ENCODE measurements at places on chromosomes 3 and 15.

GRCh38 chr15:42461261-42461660 is 29.7 kb downstream of the ZNF106 start:
- no peak for DNase-seq

- no peak for DNase-seq
These were observed 690.8 kb upstream of the ARPP21 start for GRCh38 chr3:34948517-34948916.

DNA sequence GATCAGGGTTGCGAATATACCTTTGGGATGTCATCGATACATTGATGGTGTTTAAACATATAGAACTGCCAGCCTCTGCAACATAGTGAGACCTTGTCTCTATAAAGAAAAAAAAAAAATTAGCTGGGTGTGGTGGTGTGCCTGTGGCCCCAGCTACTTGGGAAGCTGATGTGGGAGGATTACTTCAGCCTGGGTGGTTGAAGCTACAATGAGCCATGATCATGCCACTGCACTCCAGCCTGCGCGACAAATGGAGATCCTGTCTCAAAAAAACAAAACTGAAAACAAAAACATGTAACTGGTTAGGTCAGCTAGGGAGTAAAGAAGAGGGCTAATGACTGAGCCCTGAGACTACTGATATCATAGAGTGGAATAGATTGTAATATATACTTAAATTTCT is 30.7 kb upstream of the MGA start:
- DNase-seq, result no peak

DNA sequence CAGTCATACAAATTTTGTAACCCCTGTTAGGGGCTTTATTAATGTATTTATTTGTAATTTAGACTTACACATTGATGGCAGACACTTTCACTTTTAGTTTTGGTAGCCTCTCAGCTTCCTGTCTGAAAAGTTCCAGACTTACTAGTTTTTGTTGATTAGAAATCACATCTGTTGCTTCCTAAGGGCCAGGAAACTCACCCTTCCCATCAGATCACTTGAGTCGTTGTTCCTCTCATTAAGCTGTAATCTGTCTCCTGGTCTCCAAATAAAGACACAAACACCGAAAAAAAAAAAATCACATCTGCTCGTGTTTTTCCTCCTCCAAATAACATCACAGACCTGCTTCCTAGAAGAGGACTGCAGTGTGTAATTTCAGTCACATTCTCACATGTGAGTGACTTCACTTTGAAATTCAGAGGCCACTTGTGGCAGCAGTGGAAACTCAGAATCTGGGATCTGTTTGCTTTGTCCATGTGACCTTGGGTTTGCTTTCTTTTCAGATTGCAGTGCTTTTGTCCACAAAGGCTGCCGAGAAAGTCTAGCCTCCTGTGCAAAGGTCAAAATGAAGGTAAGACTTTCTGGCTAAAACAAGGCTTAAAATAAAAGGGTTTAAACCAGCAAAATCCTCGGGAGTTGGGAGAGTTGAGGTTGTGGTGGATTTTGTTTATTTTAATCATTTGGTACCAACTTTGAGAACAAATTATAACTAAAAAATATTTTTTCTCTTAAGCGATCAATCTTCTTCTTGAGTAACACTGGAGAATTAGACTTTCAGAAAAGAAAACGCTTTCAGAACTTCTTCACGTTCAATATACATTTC is 87.0 kb downstream of the KLHL25 start:
- no peak for DNase-seq

GRCh38 chr3:11610700-11611275 is 32.9 kb downstream of the VGLL4 start:
- no peak for DNase-seq
